Stimulated activated CD4-positive, alpha-beta T cell treated with anti-CD3 and anti-CD28 coated beads, Interleukin-15, amount 100 ng/mL, for 1 hour (primary cell): ENCODE measurements at places on chromosomes 6 and 20.
A peak's percentile ranks its signal among the peaks of the same experiment; 100 is the strongest.

GRCh38 chr6:111499269-111499793 is 16.3 kb upstream of the REV3L start:
- no peak for DNase-seq

- no peak for DNase-seq
Observed at GRCh38 chr6:33144373-33144772, 47.9 kb downstream of the COL11A2 start.

- no peak for DNase-seq
Observed at GRCh38 chr20:53592992-53593465, 610 bp downstream of the ZNF217 start.

- no peak for DNase-seq
Observed at GRCh38 chr6:84193114-84193708, 34.2 kb downstream of the CEP162 start.

DNA sequence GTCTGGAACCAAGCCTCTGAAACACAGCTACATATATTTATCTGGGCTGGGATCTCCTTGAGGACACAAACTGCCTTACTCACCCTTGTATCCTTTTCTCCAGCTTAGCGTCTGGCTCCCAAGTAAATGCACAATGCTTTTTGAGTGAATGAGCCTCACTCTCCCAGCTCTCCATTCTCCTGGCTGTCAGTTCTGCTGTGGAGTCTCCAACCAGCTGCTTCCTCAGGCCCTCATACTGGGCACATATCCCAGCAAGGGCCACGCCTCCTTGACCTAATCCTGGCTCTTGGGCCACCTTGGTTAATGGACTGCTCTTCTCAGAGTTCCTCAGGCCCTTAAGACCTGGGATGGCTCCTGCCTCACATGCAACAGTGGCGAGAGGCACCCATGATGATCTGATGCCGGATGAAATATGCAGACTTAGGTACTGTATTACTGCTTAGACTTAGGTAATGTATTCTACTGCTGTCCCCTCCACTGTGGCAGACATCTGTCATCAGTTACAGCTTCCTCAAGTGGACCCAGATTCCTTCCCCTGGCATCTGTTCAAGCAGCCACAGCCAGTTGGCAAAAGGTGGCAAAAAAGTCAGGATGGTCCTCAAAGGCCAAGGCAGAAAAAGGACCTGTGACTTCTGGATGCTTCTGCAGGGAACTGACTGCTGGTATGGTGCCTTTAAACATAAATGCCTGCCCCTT is 16.5 kb downstream of the SNHG17 start:
- no peak for DNase-seq

- no peak for DNase-seq
Observed at GRCh38 chr20:52033313-52033712, 158.3 kb downstream of the ZFP64 start.

GRCh38 chr20:9912858-9913434 is 74.1 kb upstream of the PAK5 start:
- peak; percentile 3 for DNase-seq

DNA sequence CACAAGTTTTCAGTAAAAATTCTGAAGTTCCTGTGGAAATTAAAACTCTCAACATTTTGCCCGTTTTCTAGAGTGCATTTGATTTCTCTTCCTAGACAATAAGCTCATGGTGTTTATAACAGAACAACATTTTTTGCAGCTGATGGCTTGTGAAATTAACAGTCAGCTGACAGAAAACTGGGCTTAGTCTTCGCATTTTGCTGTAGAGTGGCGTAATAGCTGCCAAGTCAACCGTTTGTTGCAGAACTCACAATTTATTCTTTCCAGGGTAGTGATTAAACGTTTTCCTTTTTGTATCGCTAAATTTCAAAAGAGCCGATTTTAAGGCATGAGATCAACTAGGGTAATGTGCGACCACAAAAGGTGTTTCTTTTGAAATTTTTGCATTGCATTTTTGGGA is 1.4 kb downstream of the SPO11 start:
- DNase-seq: no peak

GRCh38 chr6:22466665-22467245 is 102.6 kb upstream of the HDGFL1 start:
- no peak for DNase-seq

GRCh38 chr6:139721954-139722353 is 347.5 kb upstream of the CITED2 start:
- DNase-seq: no peak

- no peak for DNase-seq
Observed at GRCh38 chr6:155549928-155550327, 94.3 kb upstream of the NOX3 start.

DNA sequence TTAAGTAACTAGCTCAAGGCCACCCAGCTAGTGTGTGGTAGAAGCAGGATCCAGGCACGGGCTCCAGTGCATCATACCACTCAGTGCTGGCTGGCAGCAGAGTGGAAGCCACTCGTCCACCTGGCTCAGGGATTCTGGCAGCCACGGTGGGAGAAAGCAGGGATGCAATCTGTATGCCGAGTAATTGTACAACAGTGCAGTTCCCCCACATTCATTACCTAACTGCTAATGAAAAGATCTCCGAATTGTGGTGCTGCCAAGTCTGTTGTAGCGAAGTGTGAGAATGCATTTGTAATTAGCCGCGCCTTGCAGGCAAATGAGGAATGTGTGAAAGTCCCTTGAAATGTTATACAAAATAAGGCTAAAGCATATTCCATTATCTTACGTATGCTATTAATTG is 29.0 kb downstream of the KCNG1 start:
- DNase-seq: no peak

DNA sequence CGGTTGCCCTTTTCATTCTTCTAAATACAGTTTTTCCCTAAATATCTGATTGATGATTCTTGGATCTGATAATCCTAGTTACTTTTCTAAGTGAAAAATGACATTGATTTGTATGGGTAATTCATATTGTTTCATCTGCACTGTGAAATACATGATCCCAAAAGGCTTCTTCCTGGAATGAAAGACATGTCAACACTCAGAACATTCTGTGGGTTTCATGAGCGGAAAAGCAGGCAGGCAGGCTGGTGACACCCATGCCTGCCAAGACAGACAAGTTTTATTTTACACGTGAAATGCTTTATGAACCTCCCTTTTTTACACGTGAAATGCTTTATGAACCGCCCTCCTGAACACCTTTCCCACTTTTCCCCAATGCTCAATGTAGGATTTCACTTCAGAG is 105.0 kb downstream of the PRKN start:
- DNase-seq: no peak

DNA sequence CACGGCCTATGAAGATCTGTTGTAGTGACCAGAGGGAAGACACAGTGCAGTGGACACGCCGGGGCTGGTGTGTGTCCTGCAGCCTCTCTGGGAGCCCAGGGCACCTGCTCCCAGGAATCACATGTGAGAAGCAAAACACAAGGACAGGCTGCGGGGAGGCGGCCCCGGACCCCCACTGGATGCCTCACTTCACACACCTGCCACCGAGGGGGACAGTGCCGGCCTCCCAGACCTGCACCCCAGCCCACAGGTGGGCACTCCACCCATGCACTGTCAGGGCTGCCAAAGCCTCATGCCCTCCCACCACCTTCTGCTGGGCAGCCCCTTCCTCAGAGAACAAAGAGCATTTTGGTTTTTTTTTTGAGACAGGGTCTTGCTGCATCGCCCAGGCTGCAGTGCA is 27.4 kb downstream of the FRMD1 start:
- DNase-seq: no peak

GRCh38 chr6:97053643-97054411 is 129.3 kb downstream of the KLHL32 start:
- no peak for DNase-seq

GRCh38 chr6:49462071-49462470 is 982 bp downstream of the MMUT start:
- no peak for DNase-seq

DNA sequence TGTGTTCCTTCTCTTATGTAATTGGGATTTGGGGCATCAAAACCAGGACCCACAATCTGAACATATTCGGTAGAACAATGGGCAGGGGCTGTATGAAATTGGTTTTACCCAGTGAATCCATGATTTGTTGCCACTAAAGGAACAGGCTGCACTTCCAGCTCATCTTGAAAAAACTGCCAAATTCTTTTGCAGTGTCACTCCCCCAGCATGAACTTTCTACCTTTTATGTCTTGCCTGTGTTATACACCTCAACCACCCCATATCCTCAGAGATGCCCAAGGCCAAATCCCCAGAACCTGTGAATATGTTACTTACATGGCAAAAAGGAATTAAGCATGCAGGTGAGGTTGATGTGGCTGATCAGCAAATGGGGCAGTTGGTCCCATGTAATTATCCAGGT is 280.2 kb upstream of the ECI2 start:
- no peak for DNase-seq

GRCh38 chr6:121482004-121482693 is 46.7 kb downstream of the GJA1 start:
- no peak for DNase-seq

- no peak for DNase-seq
Observed at GRCh38 chr6:25172819-25173218, 106.4 kb upstream of the CARMIL1 start.

GRCh38 chr20:48794816-48795457 is 32.9 kb downstream of the PREX1 start:
- DNase-seq: no peak

DNA sequence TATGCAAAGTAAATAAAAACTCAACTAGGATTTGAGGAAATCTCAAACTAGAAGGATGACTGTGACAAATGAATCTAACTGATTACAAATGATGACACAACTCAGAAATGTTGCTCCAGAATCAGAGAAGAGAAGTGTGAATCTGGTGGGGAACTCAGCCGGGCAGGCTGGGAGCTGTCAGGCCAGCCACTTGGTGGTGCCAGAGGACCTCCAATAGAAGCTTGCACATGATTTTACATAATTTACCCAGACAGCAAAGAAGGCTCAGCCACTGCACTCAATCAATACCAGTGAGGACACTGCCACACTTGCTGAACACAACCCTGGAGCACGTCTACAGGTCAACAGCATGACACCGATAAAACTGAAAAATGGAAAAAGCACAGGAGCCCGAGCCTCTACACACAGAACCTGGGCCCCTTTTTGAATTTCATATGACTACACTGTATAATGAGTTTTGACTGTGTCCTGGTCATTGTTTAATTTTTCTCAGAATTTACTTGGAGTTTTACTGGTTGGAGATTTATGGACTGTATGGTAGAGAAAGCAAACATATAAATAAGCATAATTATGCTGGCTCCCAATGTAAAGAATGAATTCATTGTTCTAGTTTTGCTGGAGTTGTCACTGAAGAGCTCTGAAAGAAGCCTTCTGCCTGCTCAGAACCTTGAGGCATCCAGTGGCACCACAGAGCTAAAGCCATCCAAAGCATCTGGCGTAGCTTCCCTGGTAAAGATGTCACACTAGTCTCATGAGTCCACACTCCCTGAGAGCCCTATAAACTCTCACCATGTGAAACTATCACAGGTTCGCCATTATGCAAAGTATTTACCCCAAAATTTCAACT is 296.5 kb downstream of the THBS2 start:
- peak; percentile 10 for DNase-seq

DNA sequence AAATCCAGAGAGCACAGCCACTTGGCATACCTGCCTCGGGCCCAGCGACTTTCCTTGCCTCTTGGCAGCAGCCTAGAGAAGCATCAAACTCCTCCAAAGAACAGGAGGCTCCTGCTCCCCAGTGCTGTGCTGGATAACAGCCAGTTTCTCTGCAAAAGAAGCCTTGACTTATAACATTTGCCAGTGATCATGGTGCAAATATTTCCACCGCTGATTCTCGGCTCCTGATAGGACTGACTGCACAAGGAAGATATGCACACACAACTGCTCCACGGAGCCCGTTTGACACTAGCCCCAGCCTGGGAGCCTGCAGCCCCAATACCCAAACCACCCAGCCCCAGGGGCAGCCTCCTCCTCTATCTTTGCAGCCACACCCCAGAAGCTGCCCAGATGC is 17.5 kb downstream of the ACSS1 start:
- no peak for DNase-seq

DNA sequence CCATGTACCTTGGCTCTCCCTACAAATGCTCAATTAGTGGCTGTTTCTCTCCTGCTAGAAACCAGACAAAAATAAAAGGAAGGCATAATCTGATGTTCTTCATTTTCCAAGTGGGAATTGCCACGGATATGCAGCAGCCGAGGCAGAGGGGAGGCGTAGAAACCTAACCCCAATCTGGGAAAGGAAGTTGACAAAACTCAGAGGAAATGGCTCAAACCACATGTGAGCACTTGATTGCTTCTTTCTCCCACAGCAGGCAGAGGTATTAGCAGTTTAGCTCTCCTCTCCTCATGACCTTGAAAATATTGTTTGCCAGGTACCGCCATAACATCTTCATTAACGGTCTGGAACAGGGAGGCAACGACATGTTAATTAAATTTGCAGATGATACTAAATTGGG is 3.8 kb upstream of the MLN start:
- DNase-seq: no peak

DNA sequence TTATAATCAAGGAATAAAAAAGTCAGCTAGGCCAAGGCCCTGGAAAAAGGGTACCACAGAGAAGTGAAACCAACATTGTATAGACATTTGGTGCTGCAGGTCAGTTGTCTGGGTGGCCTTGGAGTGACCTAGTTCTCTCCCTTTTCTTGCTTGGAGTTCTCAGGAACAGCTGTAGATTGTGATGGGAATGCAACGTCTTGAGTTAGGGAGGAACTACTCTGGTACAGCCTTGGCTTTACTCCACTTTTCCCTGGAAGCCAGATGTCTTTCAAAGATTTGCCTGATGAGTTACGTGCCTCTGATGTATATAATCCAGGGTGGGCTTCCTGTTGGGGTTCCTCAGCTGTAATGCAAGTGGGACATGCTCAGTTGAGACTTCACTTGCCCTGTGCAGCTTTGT is 694.7 kb downstream of the HTR1B start:
- DNase-seq: no peak

- DNase-seq: no peak
Observed at GRCh38 chr20:60903325-60903971, 348.6 kb upstream of the CDH4 start.

GRCh38 chr6:26278536-26278935 is 86.5 kb upstream of the BTN3A2 start:
- DNase-seq: no peak

DNA sequence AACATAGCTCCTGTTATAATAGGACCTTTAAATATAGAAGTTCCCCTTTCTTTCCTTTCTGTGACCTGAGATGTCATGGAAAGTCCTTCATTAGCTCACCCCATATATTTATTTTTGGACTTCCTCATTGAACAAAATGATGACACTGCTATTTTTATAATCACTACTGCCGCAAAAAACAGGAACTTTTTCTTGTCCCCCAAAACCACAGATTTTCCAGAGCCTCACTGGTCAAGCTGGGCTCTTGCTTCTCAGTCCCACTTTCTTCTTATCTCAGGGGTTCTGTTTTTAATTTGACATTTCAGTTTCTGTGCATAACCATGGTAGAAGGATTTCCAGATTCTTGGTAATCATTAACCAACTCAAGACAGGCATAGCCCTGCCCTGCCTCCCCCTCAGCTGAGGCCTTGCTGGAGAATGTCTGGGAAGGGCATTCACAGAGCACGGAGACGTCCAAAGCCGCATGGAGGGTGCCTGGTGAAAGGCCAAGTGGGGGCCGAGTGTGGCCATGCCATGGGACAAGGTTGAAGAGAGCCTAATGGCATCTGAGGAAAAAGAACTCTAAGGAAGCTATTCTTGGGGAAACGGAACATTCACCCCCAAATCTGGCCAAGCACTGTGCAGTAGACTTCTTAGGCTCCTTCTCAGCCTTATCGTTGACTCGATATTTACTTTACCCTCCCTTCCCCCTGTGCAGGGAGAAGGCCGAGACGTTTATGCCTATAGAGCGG is 73.7 kb downstream of the EDN1 start:
- DNase-seq: no peak
